Fibroblast of skin of right quadriceps (primary cell): ENCODE measurements at places on chromosomes 13 and 19.
A peak's percentile ranks its signal among the peaks of the same experiment; 100 is the strongest.

DNA sequence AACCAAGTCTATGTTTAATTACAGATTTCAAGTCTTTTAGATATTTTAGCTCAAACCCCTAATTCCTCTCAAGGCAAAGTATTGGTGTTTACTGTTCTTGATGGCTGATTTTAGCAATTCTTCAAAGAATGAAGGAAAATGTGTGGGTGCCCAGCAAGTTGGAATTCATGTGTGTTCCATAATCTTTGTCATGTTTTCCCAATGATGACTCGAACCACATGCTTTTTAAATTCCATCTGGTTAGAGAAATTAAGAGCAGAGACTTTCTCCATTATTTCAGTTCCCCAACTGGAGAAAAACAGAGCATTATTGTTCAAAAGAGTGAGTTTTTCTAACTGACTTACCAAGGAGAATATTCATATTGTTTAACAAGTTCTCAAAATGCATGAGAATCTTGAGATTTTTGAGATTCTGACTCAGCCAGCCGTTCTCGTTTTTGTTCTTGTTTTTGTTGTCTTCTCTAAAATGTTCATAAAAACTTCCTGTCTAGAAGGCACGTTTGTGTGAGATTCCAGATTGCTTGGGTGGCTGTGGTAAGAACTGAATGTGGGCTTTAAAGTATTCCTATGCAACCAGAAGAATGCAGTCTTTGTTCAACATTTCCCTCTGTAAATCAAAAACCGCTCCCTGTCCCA lies 404.7 kb downstream of the IRS2 start:
- peak; percentile 89 for DNase-seq

- no peak for DNase-seq
These were observed 20.0 kb upstream of the SPRYD7 start for GRCh38 chr13:49956131-49956530.

- DNase-seq, result peak; percentile 75
These were observed 206.8 kb downstream of the UQCRFS1 start for GRCh38 chr19:29006057-29006735.

DNA sequence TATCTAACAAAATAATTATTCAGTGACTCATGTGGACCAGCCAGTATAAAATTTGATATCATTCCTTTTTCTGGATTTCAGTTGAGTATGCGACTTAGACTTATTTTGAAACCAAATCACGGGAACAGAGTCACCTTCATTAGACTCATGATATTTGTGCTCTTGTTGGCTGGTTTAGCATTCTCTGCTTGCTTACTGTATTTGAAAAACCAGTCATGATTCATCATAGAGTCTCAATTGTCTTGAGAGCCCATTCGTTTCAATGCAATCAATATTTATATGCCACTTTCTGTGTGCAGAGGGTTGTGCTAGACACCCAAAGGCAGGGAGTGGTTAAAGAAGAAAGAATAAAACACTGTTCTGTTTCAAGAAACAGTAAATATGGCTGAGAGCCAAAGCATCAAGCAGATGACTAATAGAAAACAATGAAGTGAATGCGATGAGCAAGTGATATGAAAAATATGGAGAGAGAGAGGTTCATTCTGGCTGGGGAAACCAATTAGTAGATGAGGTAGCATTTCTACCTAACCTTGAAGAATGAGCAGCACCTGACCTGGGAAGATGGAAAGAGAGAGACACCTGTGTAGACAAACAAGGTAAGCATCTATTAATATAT lies 99.6 kb upstream of the MBNL2 start:
- DNase-seq, result peak; percentile 75

DNA sequence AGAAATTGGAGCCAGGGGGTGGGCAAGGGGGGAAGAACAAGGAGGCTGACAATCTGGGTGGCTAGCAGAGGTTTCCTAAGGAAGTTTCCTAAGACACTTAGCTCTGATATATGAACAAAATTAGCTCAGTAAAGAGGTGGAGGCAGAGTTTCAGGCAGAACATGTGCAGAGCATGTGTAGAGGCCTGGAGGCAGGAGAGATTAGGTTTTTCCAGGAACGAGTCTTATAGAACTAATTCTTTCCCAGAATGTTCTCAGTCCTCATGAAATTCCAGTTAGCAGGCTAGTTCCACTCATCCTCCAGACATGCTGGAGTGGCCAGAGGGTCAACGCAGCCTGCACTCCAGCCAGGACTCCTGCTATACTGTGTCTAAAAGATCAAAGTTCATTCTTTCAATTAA lies 184.7 kb downstream of the LACC1 start:
- DNase-seq, result no peak

GRCh38 chr13:101111894-101112293 lies 304.4 kb downstream of the NALCN start:
- no peak for DNase-seq

GRCh38 chr13:90502153-90502552 lies 845.3 kb upstream of the MIR17HG start:
- DNase-seq, result no peak

DNA sequence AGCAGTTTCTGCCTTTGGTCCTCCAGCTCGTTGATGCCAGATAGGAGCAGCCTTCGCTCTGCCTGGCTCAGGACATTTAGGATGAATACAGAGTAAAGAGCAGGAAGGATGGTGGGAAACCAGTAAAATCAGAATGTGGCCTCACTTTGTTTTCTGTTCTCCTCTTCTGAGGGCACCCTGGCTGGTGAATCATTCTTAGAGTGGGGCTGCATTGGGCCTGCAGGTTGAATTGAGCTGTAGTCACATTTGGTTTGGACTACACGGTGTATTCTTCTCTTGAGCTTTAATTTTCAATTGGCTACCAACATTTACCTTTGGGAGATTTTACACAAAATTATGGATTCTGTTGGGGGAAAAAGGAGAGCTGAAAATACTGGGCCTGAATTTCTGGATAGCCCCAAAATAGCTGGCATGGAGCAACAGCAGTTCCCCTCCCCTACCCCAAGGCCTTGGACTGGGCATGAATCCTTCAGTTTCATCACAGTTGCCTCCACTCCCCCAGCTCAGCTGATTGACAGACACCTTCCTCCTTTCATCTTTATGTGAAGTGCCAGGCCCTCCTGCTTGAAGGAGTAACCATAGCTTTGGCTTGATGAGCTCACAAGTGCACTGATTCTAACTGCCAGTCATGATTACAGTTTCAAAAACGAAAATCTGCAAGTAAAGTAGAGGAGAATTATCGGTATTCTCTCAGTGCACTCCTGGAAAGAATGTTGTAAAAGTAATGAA lies 24.3 kb downstream of the ERCC5 start:
- no peak for DNase-seq

GRCh38 chr19:41408256-41408655 lies 10.6 kb downstream of the BCKDHA start:
- no peak for DNase-seq

DNA sequence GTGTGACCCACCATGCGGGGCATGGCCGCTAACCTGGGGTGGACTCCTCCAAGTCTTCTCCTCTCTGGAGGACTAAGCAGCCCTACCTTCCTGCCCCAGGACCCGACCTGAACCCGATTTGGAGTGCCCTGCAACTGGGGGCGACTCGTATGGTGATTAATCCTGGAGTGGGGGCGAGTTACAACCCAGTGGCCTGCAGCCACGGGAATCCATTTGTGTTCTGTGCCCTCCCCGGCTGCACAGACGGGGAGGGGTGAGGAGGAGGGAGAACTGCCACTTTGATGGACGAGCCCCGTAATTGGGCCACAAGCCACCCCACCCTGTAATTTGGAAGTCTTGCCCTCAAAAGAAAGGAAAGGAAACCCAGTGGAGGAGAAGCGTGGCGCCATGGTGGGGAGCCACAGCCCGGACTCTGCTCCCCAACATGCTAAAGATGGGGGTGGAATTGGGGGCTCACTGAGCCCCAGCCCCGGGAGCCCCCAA lies 18.0 kb downstream of the PRR36 start:
- no peak for DNase-seq

- DNase-seq, result no peak
These were observed 10.9 kb upstream of the TEKTIP1 start for GRCh38 chr19:3528080-3528479.

DNA sequence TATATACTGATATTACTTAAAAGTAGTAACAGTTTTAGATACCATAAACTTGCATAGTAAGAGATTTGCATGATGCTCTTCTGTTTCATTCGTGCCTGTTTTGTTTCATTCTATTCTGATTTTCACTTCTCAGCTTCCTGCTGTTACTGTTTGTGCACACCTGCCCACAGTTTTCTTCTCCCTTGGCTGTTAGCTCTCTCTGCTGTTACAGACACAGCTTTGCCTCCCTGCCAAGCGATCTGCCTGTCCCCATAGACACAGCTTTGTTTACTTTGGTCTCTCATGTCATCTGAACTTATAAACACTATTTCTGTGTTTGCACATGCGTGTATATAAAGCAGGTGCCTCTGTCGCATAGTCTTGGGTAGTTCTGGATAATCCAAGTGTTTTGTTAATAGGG lies 21.4 kb upstream of the UPF3A start:
- DNase-seq, result no peak

GRCh38 chr19:48194041-48194843 lies 23.8 kb downstream of the ZSWIM9 start:
- no peak for DNase-seq

DNA sequence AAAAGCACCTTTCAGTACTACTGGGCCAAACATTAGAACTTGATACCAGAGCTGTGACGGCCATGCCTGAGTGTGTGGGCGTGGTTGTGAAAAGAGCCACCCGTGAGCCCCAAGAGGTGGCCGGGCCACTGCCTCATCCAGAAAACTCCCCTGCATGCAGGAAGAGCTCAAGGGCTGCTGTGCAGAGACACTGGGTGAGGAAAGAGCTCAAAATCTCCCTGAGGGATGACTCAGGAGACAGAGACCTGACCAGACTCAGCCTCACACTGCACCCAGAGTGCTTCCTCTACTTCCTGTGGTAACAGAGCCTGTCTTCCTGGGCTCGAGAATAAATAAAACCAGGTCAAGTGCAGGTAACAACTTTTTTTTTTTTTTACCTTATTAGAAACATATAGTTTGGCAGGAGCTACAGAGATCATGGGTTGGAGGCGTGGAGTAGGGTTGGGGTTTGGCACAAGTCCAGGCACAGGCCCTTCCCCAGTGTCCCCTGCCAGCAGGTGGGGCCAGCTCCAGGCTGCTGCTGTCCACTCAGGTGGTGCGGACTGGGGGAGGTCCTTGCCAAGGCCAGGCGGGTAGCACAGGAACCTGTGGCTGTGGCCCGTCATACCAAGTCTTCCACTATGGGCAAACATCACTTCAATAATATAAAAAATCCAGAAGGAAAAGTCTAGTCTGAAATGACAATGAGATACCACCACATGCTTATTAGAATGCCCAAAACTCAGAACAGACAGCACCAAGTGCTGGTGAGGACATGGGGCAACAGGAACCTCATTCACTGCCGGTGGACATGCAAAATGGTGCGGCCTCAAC lies 25.5 kb downstream of the ELL start:
- peak; percentile 58 for DNase-seq

- peak; percentile 25 for DNase-seq
These were observed 513 bp downstream of the MIER2 start for GRCh38 chr19:343941-344624.

DNA sequence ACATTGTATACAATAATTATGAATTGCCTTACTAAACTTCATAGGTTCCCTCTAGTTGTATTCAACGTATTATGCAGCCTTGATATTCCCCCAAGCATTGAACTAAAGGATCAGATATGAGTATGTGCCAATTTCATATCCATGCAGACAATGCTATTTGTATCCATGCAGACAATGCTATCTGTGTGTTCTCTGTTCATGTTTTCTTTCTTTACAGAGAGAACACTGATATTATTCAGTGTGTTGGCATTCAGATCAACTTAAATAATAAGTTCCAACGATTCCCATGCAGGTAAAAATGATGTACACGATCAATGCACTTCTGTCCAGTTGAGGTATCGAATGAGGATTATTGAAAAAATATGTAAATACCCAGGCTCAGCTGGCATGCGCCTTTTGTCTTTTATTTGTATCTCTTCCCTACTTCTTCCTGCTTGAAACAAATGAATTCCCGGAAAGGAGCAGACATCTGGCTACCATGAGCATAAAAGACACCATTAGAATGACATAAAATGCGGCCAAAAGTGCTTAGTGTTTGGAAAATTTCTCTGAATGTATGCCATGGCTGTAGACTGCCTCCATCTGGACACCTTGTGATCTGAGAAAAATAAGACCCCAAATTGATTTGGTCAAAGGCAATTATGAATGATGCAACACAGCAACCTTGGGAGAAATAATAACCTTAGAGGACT lies 731.5 kb downstream of the SLITRK1 start:
- DNase-seq, result peak; percentile 3

- DNase-seq, result peak; percentile 8
These were observed 33.4 kb upstream of the KLF5 start for GRCh38 chr13:73025217-73026012.

GRCh38 chr13:110965038-110965754 lies 50.3 kb upstream of the ANKRD10 start:
- DNase-seq, result peak; percentile 58

DNA sequence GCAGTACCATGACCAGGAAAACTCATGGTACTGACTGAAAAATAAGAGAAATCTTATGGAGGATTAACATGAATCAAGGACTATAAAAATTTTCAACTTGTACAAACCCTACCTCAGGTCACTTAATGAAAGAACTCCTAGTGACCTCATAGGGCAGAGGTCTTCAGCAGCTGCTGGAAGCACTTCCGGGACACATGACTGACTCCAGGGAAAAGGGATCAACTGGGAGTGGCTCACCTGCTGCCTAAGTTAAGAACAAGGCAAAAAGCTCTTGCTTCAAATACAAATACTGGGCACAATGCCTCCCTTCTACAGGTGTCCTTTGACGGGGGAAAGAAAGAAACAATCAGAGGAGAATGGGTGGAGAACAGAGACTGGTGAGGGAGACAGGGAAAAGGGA lies 18.6 kb downstream of the DOCK9 start:
- DNase-seq, result no peak

- DNase-seq, result peak; percentile 89
These were observed 187.9 kb downstream of the KATNAL1 start for GRCh38 chr13:30119476-30119875.

GRCh38 chr13:114283576-114283975 lies 2.2 kb downstream of the UPF3A start:
- DNase-seq, result no peak

DNA sequence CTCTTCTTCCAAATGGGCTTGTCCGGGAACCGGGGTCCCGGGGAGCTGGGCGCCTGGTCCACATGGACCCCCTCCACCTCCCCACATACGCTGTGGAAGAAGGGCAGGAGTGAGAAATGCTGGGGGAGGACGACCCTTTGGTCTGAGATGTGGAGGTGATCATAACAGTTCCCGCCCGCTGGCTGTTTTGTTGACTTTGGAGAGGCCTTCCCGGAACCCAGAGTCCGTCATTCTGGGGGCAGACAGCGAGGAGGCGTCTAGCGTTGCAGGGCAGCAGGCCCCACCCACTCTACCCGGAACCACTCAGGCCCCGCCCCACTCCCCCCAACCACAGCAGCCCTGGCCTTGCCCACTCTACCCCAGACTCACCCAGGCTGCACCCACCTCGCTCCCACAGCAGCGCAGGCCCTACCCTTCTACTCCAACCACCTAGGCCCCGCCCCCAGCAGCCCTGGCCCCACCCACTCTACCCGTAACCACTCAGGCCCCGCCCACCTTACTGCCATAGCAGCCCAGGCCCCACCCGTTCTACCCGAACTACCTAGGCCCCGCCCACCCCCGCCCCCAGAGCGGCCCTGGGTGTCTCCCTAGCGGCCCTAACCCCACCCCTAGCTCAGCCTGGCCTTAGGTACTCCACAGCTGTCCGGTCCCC lies 7.1 kb downstream of the GPR108 start:
- no peak for DNase-seq
